Osteocyte (in vitro differentiated cells): ENCODE measurements at places on chromosomes 13 and 19. TPM values are rescaled to one million over a fixed set of nuclear protein-coding genes. Genes with fewer than 3 reads are reported as not detected.
A peak's percentile ranks its signal among the peaks of the same experiment; 100 is the strongest.

The FPR3 gene
- total RNA-seq: not detected in 2 replicates

The HIF3A gene
- 77.5 and 101 TPM in 2 replicates for total RNA-seq

- H3K27ac ChIP-seq: no peak overlapping the region
- H3K4me1 ChIP-seq: no peaks in the 10 kb centered on the region
- H3K4me3 ChIP-seq: no peak overlapping the region
- no peaks in the 10 kb centered on the region for H3K27me3 ChIP-seq
- no peak for DNase-seq
These were observed 54.8 kb upstream of the HMGB1 start for GRCh38 chr13:30520571-30520970.

The TSEN34 gene
- 51.1 and 53.7 TPM in 2 replicates for total RNA-seq

The YJU2 gene
- 21.0 and 21.7 TPM in 2 replicates for total RNA-seq

The NLRP9 gene
- not detected in 2 replicates for total RNA-seq

The PGPEP1 gene
- 36.1 and 38.5 TPM in 2 replicates for total RNA-seq

- no peaks in the 10 kb centered on the region for H3K27me3 ChIP-seq
- H3K4me1 ChIP-seq: peaks cover 10% of the 10 kb centered on the region
- H3K4me3 ChIP-seq: no peak overlapping the region
- no peak for DNase-seq
- peaks cover 2% of the 10 kb centered on the region for H3K36me3 ChIP-seq
- no peak overlapping the region for H3K27ac ChIP-seq
These were observed 392.8 kb downstream of the SLITRK6 start for GRCh38 chr13:85406269-85406975.

GRCh38 chr13:72463561-72463960, 263.9 kb downstream of the MZT1 start:
- H3K4me3 ChIP-seq: no peak overlapping the region
- DNase-seq: no peak
- H3K4me1 ChIP-seq: peaks cover 9% of the 10 kb centered on the region
- H3K27me3 ChIP-seq: peaks cover 18% of the 10 kb centered on the region
- H3K36me3 ChIP-seq: no peaks in the 10 kb centered on the region
- H3K27ac ChIP-seq: no peak overlapping the region

DNA sequence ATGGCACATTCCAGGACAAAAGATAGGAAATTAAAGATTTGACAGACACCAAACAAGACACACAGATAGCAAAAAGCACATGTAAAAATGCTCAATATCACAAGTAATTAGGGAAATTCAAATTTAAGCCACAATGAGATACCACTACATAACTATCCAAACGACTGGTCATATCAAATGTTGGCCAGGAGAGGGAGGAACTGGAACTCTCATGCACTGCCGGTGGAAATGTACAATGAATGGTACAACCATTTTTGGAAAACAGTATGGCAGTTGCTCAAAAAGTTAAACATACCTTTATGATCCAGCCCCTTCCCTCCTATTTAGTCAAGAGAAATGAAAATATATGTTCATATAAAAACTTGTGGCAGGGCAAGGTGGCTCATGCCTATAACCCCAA, 36.8 kb upstream of the CYP2S1 start:
- DNase-seq: no peak
- H3K27me3 ChIP-seq: peaks cover 5% of the 10 kb centered on the region
- H3K4me3 ChIP-seq: no peak overlapping the region
- H3K36me3 ChIP-seq: no peaks in the 10 kb centered on the region
- H3K27ac ChIP-seq: no peak overlapping the region
- H3K4me1 ChIP-seq: no peaks in the 10 kb centered on the region

The PLPPR3 gene
- 18.2 and 19.4 TPM in 2 replicates for total RNA-seq

The LRG1 gene
- not detected in 2 replicates for total RNA-seq

The OR7D2 gene
- 0.86 and 1.1 TPM in 2 replicates for total RNA-seq

- H3K4me1 ChIP-seq: peaks cover 17% of the 10 kb centered on the region
- peak overlapping the region; percentile 91 for H3K4me3 ChIP-seq
- H3K27ac ChIP-seq: peak overlapping the region; percentile 90
- H3K36me3 ChIP-seq: peaks cover 16% of the 10 kb centered on the region
- H3K27me3 ChIP-seq: no peaks in the 10 kb centered on the region
- no peak for DNase-seq
These were observed 654 bp downstream of the ZNF579 start for GRCh38 chr19:55579766-55580621.

- H3K27ac ChIP-seq: no peak overlapping the region
These were observed 1395.8 kb downstream of the SLITRK5 start for GRCh38 chr13:89066868-89067466.

The SIGLECL1 gene
- total RNA-seq: not detected in 2 replicates

The KRTDAP gene
- not detected in 2 replicates for total RNA-seq

DNA sequence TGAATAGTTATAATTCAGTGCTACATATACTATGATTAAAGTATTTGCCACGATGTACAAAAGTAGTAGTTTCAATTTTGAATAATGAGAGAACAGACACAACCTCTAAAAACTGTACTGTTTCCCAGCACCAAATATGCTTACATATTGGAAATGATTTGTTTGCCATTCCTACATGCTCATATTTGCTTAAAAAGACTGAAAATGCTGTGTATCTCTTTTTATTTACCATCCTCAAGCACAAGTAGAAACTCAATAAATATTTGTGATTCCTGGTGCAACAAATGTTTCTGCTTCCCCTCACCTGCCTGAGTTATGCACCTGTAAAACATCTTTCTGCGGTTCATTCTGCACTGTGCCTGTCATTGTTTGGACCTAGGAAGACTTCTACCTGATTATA, 512.2 kb downstream of the DCT start:
- H3K4me1 ChIP-seq: peaks cover 43% of the 10 kb centered on the region
- H3K27ac ChIP-seq: no peak overlapping the region
- H3K27me3 ChIP-seq: no peaks in the 10 kb centered on the region
- no peak for DNase-seq

The ABCA7 gene
- 16.7 and 17.8 TPM in 2 replicates for total RNA-seq

The FFAR2 gene
- total RNA-seq: not detected in 2 replicates

The TUBA3C gene
- not detected in 2 replicates for total RNA-seq

GRCh38 chr13:98176777-98177608, at the start of gene RNF113B:
TSS of gene RNF113B (minus strand) at chr13:98177269. CDS start at chr13:98177236, 33 bp downstream.
- peaks cover 14% of the 10 kb centered on the region for H3K36me3 ChIP-seq
- H3K4me3 ChIP-seq: no peak within 1 kb of the TSS
- H3K27ac ChIP-seq: peak within 1 kb of the TSS; percentile 94
- peaks cover 61% of the 10 kb centered on the region for H3K4me1 ChIP-seq

DNA sequence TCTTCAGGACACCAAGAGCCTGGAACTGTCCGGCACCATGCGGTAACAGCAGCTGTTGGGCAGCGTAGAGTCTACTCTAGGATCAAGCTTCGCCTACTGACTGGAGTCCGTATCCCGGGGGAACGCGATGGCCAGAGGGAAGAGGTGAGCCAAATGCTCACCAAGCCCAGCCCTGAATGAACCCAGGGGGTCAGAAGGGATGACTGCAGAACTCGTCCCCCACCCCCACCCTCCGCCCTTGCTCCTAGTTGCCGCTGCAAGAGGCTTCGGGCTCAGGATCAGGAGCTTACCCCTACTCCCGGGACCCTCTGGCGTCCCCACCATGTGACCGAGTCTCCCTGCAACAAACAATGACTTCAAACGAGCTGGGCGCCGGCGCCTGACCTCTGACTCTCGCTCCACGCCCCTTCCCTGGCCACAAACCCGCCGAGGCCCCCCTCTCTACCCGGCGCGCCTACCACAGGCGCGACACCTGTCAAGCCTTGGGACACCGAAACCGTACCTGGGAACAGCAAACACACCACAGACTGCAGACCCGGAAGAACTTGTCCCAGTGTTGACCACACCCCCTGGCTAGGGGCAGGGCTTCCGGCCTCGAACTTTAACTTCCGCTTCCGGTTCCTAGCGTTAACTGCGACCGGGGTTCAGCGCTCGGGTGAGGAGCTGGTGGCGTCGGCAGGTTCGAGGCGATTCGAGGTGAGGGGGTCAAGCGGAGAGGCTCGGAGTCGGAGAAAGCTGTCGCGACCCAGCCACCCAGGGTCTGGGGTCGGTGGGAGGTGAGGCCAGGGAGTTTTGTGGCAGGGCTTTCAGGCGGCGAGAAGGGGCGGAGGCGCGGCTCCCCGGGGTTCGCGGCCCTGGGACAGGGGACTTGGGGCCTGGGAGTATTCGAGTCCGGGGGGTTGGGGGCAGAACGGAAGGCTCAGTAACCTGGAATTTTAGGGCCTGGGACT, at the start of gene UBL5:
TSS of gene UBL5 (plus strand) at position 630 of the 950 bp plus-strand sequence. CDS start 420 bp downstream, outside the sequence.
- H3K4me3 ChIP-seq: peak within 1 kb of the TSS; percentile 100
- peak; percentile 91 for DNase-seq
- H3K4me1 ChIP-seq: peaks cover 38% of the 10 kb centered on the region
- no peaks in the 10 kb centered on the region for H3K27me3 ChIP-seq
- H3K36me3 ChIP-seq: peaks cover 8% of the 10 kb centered on the region

The SH2D3A gene
- not detected in 2 replicates for total RNA-seq

DNA sequence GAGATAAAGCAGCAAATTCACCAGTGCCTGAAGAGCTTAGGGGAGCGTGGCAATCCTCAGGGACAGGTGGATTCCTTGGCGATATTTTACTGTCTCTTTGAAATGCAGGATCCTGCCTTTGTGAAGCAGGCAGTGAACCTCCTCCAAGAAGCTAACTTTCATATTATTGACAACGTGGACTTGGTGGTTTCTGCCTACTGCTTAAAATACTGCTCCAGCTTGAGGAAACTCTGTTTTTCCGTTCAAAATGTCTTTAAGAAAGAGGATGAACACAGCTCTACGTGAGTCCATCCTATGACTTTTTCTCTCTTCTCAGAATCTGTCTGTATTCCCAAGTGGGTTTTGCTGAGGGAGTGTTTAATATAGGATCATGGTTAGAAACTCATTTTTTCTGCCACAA, 22.6 kb downstream of the NLRP4 start:
- H3K4me1 ChIP-seq: no peaks in the 10 kb centered on the region
- no peak overlapping the region for H3K27ac ChIP-seq
- H3K27me3 ChIP-seq: no peaks in the 10 kb centered on the region
- H3K36me3 ChIP-seq: no peaks in the 10 kb centered on the region
- no peak overlapping the region for H3K4me3 ChIP-seq

DNA sequence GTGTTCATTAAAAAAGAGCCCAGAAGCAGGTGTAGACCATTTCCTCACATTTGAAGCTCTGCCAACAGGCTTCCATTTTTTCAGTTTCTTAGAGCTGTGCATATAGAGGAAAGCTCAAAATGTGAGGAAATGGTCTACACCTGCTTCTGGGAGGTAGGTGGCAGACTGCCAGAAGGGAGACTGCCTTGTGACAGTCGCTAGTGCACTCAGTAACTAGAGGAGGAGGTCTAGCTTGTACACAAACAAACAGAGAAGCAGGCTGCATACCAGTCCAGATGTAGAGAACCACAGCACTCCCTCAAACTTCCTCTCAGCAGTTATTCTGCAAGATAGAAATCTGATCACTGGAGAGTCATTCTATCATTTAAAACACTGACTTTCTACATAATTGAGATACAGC, 800.2 kb downstream of the EFNB2 start:
- no peak overlapping the region for H3K27ac ChIP-seq
- H3K4me3 ChIP-seq: no peak overlapping the region
- no peaks in the 10 kb centered on the region for H3K36me3 ChIP-seq
- H3K27me3 ChIP-seq: no peaks in the 10 kb centered on the region
- H3K4me1 ChIP-seq: peaks cover 11% of the 10 kb centered on the region

DNA sequence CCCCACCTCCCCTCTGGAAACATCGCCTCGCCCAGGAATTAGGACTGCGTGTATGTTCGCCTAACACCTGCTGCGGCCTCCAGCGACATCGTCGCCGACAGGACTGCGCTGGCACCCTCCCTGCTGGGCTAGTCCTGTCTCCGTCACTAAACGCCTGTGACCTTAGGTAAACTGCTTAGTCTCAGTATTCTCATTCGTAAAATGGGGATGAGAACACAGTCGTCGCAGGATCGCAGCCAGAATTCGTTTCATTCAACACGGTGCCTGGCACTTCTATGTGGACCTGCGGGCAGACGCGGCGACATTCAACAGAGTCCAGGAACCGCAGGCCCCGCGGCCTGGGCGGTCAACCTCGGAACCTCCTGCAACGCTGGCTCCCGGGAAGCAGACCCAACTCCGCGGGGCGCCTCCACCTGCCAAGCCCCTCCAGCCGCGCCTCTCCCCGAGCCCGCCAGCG, 485 bp downstream of the CRYL1 start:
- H3K4me1 ChIP-seq: peaks cover 12% of the 10 kb centered on the region
- H3K27me3 ChIP-seq: no peaks in the 10 kb centered on the region
- peak overlapping the region; percentile 77 for H3K4me3 ChIP-seq
- no peaks in the 10 kb centered on the region for H3K36me3 ChIP-seq
- no peak for DNase-seq

DNA sequence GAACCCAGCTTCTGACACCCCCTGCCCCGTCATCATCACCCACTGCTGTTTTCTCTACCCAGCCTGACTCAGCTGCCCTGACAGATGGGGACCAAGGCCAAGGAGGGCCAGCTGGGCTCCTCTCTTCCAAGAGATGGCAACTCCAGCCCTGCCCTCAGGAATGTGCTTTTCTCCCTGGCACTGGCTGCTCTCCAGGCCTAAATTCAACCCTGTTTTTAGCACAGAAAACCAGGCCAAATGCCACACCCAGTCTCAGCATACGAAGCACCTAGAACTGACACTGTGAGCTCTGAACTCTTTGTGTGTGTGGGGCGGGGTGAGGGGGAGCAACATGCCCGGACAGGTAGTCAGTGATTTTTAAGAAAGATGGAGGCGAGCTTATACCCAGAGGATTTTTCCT, 23.4 kb upstream of the IGFL1 start:
- peaks cover 2% of the 10 kb centered on the region for H3K36me3 ChIP-seq
- H3K4me3 ChIP-seq: no peak overlapping the region
- peaks cover 32% of the 10 kb centered on the region for H3K4me1 ChIP-seq
- no peak for DNase-seq
- H3K27ac ChIP-seq: peak overlapping the region; percentile 77
- peaks cover 29% of the 10 kb centered on the region for H3K27me3 ChIP-seq

The CEACAM8 gene
- total RNA-seq: not detected in 2 replicates

DNA sequence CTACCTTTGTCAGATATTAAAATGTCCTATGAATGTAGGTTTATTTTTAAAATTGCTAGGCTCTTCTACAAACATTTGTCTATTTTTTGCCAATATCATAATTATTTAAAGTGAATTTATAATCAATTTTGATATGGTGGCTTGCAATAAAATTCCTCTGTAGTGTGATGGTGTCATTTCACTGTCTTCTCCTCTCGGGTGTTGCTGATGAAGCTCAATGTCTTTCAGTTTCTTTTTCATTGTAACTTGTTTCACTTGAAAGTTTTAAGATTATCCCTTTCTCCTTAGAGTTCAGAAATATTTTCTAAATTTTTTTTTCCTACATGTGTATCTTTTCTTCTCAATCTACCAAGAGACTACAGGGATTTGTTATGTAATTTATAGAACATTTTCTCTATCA, 267.1 kb upstream of the EDNRB start:
- H3K4me3 ChIP-seq: no peak overlapping the region
- no peak for DNase-seq
- peaks cover 2% of the 10 kb centered on the region for H3K4me1 ChIP-seq
- no peak overlapping the region for H3K27ac ChIP-seq
- no peaks in the 10 kb centered on the region for H3K27me3 ChIP-seq
- no peaks in the 10 kb centered on the region for H3K36me3 ChIP-seq

The CCL25 gene
- not detected in 2 replicates for total RNA-seq
